ENCODE measurements at places on chromosomes 13 and 19.

- DNase-seq, result peak; percentile 44
These were observed 1.2 kb downstream of the LONP1 start for GRCh38 chr19:5718579-5719273.

- no peak for DNase-seq
These were observed 290.8 kb upstream of the PCDH9 start for GRCh38 chr13:67520886-67521285.

- no peak for DNase-seq
These were observed 56.4 kb upstream of the MRI1 start for GRCh38 chr19:13707915-13708314.

GRCh38 chr13:102017248-102017647 lies 384.6 kb downstream of the FGF14 start:
- no peak for DNase-seq

- DNase-seq, result no peak
These were observed 33.0 kb downstream of the KPNA3 start for GRCh38 chr13:49759503-49759902.

DNA sequence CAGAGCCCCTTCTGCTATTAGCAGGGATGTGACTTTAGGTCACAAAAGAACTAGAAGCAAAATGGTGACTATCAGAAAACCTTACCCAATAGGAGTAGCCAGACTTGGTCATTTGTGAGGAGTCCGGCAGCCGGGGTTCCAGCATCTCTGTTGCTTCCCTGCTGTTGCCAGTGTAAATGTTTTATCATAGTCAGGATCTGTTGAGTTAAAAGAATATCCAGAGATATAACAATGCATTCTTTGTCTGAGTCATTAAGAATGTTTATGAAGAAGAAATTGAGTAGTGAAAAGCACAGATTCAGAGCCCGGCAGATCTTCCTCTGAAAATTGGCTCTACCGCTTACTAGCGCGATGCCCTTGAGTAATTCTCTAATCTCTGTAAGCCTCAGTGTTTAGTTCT lies 84.2 kb downstream of the COL4A2 start:
- DNase-seq, result no peak

DNA sequence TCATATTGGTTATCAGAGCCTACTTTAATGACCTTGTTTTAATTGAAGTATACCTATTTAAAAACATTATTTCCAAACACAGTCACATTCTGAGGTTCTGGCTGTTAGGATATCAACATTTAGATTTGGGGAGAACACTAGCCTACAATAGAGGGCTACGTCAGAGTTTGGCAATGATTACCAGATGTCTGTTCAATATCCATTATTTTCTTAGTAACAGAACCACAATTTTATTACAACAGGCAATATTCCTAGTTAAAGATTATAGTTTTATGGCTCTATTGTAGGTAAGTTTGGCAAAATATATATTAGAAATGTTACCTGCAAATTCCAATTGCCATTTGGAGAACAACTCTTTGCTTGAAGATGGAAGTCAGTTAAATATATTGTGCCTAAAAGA lies 1163.1 kb upstream of the MIR17HG start:
- no peak for DNase-seq

GRCh38 chr19:5096536-5096935 lies 127.6 kb downstream of the KDM4B start:
- no peak for DNase-seq

GRCh38 chr13:43343645-43344044 lies 320.3 kb downstream of the DNAJC15 start:
- DNase-seq, result no peak

DNA sequence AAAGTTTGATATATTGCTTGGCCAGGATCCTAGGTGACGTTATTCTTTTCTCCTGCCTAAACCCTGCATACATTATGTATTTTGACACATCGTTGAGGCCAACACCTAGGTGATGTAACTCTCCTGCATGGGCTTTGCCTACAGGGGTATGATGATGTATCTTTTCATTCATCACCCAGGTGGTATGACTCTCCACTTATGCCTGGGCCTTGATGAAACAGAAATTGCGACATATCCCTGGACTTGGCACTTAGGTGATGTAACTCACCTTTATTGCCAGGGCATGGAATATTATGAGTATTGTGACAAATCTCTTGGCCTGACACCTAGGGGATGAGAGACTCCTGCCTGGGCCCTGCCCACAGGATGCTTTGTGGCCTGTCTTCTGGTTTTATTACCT lies 18.5 kb upstream of the ZNF681 start:
- DNase-seq, result no peak

- DNase-seq, result no peak
These were observed 14.3 kb downstream of the CCDC97 start for GRCh38 chr19:41324231-41324702.

GRCh38 chr19:29760752-29761502 lies 45.9 kb upstream of the C19orf12 start:
- DNase-seq, result no peak

- no peak for DNase-seq
These were observed 3.7 kb upstream of the GP6 start for GRCh38 chr19:55041627-55042343.

- DNase-seq, result no peak
These were observed 36.2 kb upstream of the LPAR6 start for GRCh38 chr13:48448959-48449614.

GRCh38 chr19:15260939-15261338 lies 28.7 kb upstream of the EPHX3 start:
- DNase-seq, result no peak

- peak; percentile 32 for DNase-seq
These were observed 92.4 kb downstream of the STK24 start for GRCh38 chr13:98484289-98485219.

DNA sequence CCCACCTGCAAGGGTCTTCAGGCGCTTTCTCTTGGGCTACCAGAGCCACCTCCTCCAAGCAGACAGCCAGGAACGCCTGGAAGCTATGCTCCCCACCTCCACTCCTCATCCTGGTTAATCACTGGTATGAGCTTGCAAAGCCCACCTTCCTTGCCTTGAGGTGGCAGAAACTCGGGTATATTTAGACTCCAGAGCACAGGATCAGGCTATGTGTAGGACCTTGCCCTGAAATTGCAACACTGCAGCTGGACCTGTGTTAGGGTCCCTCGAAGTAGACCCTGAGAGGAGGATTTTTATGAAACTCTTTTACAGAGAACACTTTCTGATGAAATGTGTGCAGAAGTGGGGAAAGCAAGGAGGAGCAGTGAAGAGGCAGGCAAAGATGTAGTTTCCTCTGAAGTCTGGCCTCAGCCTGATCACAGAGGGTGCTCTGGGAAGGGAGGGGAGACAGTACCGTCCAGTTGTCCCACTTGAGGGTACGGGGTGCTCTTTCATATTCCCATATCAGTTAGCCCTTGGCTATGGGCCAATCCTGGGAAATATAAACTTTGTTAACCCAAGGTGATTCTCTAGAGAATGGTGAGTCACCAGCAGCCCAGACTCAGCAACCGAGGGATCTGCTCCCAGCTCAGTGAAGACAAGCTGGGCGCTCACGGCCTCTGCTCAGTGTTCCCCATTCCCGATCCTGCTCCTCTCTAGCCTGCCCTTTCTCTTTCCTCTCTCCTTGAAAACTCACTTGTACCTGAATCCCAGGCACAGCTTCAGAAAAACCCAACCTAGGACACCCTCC lies 157.9 kb downstream of the UQCRFS1 start:
- DNase-seq, result no peak

GRCh38 chr13:36555151-36555986 lies 118.5 kb upstream of the SERTM1 start:
- no peak for DNase-seq

- DNase-seq, result no peak
These were observed 1.5 kb upstream of the KCNN4 start for GRCh38 chr19:43782311-43782660.

- DNase-seq, result no peak
These were observed 7.9 kb upstream of the F10 start for GRCh38 chr13:113114511-113115362.

GRCh38 chr13:51240958-51241357 lies 18.8 kb downstream of the FAM124A start:
- no peak for DNase-seq

GRCh38 chr13:106906426-106906996 lies 338.6 kb upstream of the ARGLU1 start:
- no peak for DNase-seq

DNA sequence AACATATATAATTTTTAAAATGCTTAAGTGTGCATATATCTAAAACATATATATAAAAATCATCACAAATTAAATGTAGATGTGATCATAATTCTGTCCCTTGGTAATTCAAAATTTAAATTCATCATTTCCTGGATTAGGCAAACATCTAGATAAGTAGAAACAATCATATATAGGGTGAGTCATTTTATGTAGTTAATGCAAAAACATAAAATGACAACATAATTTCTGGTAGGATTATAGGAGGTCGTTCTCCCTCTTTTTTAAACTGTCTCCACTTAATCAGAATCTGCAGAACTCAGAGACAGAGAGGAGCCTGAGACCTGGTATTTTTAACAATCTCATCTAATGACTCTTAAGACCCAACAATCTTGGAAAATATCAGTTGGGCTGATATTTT lies 333.4 kb downstream of the KCTD12 start:
- no peak for DNase-seq

DNA sequence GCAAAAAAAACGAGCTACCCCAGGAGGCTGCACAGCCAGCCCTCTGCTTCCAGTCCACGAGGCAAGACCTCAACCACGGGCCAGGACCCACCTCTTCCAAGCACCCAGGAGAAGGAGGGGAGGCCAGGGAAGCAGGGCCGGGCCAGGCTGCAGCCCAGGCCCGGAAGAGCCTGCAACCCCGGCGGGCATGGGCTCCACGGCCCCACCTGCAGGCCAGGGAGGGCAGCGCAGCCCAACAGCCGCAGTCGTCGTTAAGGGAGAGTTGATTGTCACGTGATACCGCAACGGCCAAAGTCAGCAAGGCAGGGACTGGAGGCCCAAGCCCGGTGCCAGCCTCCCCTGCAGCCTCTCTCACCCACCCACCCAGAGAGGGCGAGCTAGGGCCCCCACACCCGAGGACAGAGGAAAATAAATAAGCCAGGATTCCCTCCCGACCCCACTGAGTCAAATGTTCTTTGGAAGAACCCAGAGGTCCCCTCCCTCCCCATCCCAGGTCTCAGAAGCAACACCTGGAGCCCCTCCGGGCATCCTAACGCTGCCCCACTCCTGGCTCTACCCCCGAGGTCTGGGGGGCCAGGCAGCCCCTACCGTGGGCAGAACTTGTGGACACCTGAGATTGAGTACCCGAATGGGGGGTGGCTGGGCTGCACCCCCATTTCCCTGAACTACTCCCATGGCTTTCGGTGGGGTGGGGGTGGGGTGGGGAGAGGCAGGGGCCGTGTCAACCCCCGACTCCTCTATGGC lies 5.2 kb upstream of the REXO1 start:
- peak; percentile 49 for DNase-seq

GRCh38 chr19:29983568-29983967 lies 41.5 kb downstream of the URI1 start:
- DNase-seq, result no peak

DNA sequence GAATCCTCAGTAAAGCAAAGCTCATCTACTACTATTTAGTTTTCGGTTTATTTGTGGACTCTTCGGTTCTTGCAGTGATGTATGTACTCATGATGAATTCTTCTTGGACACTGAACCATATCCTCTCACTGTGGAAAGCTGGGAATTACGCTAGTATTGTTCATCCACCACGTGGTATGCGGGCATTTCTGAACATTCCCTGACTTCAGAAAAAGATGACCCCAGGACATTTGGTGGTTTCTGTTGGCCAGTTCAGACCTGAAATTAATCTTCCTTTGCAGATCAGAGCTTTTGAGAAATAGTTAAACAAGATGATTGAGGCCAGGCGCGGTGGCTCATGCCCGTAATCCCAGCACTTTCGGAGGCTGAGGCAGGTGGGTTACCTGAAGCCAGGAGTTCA lies 25.3 kb upstream of the FBN3 start:
- DNase-seq, result no peak

- DNase-seq, result no peak
These were observed 1331.5 kb upstream of the PCDH20 start for GRCh38 chr13:62747152-62747551.

GRCh38 chr13:112664501-112665203 lies 25.2 kb upstream of the ATP11A start:
- no peak for DNase-seq

DNA sequence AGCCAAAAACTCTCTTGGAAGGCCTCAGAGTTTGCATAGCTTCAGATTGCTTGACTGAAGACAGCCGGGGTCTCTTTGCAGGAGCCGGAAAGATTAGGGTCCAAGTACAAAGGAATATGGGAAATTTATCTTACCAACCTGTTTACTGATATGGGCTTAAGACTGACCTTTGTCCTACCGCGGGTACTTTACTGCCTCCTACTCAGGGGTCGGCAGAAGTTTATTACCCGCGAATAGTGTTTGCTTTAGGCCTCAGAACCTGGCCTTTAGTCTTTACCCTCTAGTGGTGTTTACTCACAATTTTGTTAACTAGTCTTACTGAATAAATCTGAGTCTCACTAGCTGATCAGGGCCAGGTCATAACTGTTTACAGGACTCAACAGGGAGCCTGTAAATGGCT lies 765.4 kb upstream of the SPRY2 start:
- no peak for DNase-seq

DNA sequence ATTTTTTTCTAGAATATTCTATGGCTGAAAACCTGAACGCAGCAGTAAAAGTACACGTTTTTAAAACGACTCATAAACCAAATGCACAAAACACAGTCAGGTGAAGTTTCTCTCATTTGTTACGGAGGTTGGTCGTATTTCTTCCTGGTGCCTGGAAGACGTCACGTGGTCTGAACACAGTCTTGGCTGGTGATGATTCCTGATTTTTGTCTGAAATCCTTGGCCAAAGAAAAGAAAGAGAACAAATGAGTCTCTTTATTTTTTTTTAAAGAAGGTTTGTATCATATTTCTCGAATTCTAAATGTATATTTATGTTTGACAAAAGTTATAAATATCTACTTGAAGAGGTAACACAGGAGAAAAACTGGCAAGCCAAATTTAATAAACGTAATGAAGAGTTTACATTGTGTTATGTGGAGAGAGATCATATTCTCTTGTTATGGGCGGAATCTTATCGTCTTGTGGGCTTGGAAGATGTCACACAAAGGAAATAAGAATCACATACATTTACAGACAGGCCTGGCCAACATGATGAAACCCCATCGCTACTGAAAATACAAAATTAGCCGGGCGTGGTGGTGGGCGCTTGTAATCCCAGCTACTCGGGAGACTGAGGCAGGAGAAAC lies 10.0 kb upstream of the PNMA8A start:
- no peak for DNase-seq

GRCh38 chr13:35617420-35617819 lies 140.9 kb upstream of the MAB21L1 start:
- no peak for DNase-seq
